Cardiac fibroblast (primary cell): ENCODE measurements at places on chromosomes 11 and 22.
A peak's percentile ranks its signal among the peaks of the same experiment; 100 is the strongest.

DNA sequence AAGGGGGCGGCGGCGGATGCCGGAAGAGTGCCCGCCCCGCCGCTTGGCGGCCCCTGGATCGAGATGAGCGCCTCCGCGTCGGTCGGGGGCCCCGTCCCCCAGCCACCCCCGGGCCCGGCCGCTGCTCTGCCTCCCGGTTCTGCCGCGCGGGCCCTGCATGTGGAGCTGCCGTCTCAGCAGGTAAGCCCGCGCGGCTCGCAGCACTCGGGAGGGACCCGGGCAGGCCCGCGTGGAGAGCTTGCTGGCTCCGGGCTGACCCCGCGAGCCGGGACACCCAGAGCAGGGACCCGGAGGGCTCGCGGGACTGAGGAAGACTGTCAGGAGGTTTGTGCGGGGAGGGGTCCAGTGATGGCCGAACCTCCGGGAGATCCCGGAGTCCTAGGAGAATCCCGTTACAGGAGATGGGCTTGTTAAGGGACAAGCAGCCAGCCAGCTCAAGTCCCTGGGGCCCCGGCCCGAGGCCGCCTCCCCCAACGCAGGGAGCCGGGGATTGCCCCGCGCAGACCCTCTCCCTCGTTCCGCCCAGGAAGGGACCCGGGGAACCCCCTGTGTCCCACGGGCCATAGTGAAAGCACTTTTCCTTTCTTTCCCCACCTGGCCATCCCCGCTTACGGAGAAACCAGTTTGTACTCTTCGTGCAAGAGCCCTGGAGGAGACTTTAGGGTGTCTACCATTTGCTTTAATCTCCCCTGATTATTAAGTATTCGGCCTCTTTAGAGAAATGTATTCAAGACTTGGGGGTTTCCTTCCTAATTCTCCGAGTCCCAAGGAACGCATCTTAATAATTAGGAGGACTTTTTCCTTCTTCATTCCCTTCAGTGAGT is 547 bp downstream of the UVRAG start:
- DNase-seq = peak; percentile 41

- no peak for DNase-seq
These were observed 116.5 kb downstream of the TMEM135 start for GRCh38 chr11:87154246-87154645.

GRCh38 chr11:122656631-122657101 is 1.1 kb downstream of the UBASH3B start:
- DNase-seq = peak; percentile 30

DNA sequence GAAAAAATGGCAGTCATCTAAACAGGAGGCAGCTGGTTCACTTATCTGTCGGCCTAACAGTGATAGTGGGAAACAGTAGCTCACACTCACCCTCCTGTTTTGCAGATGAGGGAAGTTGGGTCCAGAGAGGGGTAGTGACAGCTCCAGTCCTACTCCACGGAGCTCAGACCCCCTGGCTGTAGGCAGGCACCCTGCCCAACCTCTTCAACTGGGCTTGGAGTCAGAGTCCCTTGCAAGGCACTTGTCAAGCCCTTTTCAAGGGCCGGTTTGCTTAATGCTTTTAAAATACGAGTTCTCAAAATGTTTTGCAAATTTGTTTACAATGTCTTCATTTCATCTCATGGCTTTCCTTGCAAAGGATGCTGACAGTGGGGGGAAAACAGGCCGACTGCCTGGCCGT is 75.1 kb downstream of the BMAL1 start:
- no peak for DNase-seq

DNA sequence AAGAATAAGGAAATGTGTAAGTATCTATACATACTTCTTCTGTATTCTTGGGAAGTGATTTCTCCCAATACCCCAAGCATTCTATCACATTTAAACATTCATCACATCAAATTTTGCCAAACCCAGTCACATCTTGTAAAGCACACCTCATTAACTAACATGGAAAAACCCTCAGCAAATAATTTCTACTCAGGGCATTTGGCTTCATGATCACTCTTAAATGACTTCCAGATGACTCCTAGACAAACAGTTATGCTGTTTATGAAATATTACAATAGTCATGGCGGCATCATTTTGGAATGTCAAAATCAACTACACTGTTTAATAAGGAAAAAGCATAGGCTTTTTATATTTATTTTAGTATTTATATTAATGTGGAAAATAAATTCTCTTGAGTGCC is 47.3 kb upstream of the CCDC34 start:
- DNase-seq = no peak

DNA sequence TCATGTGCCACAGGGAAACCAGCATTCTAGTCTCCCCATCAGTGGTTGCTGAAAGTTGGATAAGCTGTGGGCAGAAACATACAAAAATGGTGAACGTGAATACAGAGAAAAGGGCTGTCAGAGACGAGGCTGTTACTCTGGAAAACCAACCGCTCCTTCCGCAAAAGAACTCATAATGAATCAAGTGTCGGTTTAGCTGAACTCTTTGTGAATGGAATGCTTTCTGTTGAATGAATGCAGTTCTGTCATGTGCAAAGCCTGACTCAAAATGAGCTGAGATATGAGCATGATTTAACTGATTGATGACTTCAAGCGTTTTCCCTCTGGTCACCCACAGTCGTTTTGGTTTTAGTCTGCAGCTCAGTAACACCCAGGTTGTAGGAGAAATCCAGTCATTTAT is 298.3 kb downstream of the ETS1 start:
- DNase-seq = no peak

DNA sequence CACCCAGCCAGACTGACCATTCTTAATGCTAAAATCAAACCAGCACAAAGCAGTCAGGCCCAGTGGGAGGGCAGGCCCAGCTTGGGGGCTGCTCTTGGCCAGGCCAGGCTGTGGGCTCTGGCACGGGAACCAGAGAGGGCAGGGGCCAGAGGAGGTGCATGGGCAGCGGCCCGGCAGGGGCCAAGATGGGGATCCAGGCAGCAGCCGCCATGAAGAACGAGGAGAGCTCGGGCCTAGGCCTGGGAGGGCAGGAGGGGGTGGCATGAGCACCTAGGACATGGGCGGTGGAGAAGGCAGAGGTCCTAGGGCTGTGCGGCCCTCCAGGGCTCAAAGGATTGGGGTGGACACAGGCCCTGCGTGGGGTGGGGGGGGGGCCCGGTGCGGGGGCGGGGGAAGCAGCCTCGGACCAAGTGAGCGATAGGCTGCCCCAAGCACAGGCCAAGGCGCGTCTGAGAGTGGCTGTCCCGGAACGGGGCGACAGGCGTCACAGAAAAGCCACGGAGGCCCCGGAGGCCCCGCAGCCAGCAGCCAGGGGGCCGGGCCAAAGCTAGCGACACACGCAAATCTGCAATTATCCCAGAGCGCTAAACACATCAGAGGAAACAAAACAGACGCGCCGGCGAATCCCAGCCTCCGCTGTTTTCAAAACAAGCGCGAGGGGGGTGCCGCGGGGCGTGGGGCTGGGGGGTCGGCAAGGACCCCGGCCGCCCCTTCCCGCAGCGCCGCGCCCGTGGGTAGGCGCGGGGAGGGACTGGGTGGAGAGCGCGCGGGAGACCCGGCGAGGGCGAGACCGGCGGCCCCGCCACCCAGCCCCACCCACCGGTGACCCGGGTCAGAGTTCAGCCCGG is 8.3 kb downstream of the PLXNB2 start:
- no peak for DNase-seq

DNA sequence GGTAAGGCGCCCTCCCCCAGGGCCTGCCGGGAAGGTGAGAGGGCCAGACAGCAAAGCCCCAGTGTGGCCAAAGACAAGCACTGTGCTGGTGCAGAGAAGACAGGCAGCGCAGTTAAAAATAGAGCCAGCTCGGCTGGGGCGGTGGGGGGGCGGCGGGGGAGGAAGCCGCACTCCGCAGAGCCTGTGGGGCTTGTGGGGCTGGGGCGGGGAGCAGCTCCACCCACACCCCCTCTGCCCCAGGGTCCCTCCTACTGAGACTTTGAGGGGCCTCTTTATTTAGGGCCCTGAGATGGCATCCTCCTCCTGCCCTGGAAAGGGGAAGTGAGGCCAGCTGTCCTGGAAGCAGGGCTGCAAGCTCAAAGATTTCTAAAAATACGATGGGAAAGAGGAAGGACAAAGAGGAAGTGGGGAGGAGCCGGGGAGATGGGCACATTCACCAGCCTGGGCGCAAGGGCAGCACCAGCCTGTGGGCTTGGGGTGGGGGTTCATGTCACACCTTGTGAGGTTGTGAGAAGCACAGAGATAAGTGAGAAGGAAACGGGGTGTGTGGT is 2.6 kb downstream of the CYTH4 start:
- no peak for DNase-seq

DNA sequence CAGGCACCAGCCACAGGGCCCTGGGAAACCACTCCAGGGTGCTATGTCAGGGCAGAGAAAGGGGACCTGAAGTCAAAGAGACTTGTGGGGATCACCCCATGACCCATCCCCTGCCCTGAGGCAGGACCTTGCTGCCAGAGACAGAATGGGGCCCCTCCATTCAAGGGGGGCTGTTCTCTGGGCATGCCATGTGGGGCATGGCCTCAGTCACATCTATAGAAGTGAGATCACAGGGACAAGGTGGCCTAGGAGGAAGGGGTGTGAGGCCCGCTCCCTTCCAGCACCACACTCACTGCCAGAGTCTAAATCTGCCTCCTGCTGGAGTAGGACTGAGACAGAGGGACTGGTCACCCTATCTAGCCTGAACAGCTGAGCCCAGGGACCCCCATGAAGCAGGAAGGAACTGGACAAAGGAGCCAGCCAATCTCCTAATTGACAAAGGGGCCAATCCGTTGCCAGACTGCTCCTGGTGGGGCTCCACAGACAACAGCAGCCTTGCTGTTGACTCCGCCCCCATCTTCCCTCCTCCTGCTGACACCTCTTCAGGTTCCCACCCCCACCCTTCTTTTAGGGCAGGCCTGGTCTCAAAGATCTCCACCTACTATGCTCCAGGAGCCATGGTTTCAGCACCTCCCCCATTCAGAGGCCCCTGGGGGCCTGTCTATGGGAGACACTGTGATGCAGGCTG is 26.0 kb downstream of the NEAT1 start:
- peak; percentile 89 for DNase-seq

DNA sequence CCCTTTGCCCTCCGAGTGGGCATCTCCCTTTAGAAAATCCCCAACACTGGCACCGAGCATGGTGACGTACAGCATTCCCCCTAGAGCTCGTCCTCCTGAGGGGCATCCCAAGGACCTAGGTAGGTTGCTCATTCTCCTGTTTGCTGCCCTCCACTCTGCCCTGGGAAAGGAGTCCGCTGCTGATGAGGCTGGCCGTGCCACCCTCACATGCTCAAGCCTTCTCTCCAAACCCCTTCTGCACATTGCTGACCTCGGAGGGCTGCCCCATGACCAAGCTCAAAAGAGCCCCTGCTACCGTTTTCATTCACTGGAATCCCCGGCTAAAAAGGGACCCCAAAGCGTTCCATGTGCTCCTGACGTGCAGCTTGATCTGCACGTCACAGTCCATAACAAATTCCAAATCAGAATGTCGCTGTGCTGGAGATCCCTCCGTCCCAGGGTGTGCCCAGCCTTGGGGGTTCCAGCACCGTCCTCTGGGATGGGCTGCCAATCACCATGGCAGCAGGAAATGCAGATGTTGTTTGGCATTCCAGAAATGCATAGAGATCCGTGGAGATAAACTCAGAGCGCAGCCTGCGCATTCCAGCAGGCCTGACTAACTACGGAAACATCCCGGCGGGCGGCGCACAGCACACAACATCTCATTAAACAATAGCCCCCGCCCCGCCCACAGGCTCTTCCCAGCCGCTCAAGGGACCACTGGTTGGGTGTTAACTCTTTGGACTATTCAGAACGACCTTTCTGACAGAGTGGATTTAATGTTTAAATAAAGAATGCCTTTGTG is 26.3 kb upstream of the GNB1L start:
- peak; percentile 98 for DNase-seq

DNA sequence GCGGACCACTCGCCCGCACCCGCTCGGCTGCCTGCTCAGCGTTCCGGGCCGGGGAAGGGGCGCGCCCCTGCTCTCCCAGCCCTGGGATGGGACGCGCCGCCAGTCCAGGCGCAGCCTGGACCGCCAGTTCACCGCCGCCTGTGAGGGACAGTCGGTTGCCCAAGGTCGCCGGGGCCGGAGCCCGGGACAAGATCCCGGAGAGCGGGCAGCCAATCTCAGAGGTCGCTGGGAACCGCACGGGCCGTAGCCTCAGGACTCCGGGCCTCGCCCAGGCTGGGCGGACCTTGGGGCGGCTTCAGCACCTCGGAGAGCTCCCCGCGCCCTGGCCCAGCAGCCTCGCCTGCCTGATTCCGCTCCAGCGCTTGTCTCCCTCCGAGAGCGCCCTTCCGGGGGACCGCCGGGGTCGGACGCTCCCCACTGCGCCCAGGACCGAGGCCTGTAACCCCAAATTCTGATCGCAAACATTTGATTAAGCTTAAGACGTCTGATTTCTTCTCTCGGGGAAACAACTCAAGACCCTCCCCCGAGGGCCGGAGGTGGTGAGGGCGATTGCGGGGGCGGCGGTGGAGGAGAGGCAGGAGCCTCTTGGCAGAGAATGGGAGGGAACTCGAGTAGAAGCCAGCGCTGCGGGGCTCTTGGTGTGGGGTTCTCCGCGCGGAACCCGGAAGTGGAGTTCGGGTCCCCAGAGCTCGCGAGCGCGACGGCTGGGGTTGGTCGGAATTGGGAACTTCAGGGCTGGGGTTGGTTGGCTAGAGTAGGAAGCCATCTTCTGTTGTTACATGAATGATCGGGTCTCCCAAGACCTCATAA is 1.1 kb upstream of the CHRM4 start:
- DNase-seq = peak; percentile 83

- DNase-seq = peak; percentile 94
These were observed 20.6 kb downstream of the PARVA start for GRCh38 chr11:12397931-12398334.

DNA sequence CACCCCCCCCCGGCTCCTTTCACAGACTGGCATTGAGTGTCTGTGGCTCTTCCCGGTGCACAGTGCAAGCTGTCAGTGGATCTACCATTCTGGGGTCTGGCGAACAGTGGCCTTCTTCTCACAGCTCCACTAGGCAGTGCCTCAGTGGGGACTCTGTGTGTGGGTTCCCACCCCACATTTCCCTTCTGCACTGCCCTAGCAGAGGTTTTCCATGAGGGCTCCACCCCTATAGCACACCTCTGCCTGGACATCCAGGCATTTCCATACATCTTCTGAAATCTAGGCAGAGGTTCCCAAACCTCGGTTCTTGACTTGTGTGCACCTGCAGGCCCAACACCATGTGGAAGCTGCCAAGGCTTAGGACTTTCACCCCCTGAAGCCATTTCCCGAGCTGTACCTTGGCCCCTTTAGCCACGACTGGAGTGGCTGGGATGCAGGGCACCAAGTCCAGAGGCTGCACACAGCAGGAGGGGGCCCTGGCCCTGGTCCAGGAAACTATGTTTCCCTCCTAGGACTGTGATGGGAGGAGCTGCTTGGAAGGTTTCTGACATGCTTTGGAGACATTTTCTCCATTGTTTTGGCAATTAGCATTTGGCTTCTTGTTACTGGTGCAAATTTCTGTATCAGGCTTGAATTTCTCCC is 26.0 kb downstream of the BCL2L13 start:
- no peak for DNase-seq

GRCh38 chr11:30652801-30653200 is 66.6 kb upstream of the MPPED2 start:
- no peak for DNase-seq

DNA sequence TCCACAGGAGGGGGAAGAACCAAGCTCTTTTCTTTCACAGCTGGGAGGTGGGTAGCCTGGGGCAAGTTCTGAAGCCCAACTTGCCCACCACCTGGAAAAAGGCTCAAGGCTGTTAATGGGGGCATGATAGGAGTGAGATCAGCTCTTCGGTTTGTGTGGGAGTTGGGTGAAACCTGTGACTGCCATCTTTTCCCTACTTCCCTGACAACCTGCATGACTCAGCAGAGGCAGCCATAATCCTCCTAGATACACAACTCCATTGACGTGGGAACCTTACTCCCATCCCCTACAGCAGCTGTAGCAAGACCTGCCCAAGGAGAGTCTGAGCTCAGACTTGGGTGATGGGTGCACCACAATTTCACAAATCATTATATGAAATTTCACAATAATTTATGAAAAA is 13.3 kb upstream of the OOSP4B start:
- DNase-seq = no peak
